ENCODE measurements at places on chromosomes 1 and 21.

- no peak for DNase-seq
Measured at GRCh38 chr1:187655104-187655503, 826.4 kb downstream of the PLA2G4A start.

GRCh38 chr1:46508757-46509156, 19.1 kb downstream of the DMBX1 start:
- DNase-seq: no peak

DNA sequence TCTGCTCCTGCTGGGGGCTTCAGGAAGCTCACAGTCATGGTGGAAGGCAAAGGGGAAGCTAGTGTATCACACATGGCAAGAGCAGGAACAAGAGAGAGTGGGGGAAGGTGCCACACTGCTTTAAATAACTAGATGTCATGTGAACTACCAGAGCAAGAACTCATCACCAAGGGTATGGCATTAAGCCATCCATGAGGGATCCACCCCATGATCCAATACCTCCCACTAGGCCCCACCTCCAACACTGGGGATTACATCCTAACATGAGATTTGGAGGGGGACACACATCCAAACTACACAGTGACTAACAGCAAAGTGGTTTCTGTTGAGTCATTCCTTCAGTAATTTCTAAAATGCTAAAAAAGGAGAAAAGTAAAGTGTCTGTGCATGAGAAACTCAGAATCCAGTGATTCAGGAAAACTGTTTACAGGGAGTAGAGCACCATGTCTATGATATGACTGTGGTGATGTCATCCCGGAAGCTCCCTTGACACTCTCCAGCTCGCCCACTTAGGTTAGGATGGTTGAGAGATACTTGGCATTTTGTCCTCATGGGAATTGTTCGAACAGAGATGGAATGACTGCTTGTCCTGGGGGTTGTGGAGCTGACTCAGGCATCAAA, 50.3 kb downstream of the CHD1L start:
- DNase-seq: no peak

DNA sequence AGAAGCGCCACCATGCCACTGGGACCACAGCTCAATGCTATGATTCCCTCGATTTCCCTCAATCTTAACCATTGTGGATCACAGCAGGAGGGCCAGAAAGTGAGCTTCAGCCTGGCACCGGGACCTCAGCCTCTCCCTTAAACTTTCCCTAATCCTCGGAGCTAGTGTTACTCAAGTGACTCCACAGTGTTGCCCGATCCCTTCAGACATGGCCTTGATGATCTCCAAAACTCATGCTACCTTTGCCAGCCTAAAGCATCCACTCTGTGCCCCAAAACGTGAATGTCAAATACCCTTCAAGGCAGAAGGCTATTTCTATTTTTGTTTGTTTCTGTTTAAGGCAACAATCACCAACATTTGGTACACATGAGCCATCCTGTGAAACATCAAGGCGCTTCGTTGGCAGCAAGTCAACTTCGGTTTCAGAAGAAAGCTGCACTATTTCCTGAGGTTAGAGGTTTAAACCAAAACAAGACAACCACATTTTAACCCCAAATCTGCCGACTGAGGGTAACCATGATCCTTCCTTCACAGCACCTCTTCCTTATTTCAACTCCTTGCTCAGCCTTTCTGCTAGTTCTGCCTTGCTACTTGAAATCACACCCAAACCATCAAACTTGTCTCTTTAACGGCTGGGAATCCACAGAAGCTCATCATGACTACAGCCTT, 94.4 kb upstream of the KRTAP19-8 start:
- DNase-seq: no peak

DNA sequence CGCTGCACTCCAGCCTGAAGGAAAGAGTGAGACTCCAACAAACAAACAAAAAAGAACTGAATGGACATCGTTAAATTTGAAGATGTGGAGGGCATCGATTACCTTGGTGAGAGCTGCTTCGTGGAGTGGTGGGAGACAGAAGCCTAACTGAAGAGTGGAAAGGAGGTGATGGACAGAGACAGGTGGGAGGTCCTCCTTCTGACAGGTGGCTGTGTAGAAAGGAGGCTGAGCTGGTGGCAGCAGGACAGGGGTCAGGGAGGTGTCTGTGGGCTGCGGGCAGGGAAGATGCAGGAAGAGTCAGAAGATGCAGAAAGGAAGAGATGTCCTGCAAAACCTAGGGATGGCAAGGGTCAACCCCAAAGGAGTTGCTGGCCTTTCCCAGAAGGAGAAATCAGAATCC, 30.5 kb downstream of the C1orf216 start:
- no peak for DNase-seq

GRCh38 chr1:52978045-52978444, 51.0 kb downstream of the SCP2 start:
- no peak for DNase-seq

GRCh38 chr1:182596934-182597333, 7.3 kb downstream of the RGS16 start:
- DNase-seq: no peak

- DNase-seq: no peak
Measured at GRCh38 chr1:217910791-217911320, 279.7 kb downstream of the SPATA17 start.

DNA sequence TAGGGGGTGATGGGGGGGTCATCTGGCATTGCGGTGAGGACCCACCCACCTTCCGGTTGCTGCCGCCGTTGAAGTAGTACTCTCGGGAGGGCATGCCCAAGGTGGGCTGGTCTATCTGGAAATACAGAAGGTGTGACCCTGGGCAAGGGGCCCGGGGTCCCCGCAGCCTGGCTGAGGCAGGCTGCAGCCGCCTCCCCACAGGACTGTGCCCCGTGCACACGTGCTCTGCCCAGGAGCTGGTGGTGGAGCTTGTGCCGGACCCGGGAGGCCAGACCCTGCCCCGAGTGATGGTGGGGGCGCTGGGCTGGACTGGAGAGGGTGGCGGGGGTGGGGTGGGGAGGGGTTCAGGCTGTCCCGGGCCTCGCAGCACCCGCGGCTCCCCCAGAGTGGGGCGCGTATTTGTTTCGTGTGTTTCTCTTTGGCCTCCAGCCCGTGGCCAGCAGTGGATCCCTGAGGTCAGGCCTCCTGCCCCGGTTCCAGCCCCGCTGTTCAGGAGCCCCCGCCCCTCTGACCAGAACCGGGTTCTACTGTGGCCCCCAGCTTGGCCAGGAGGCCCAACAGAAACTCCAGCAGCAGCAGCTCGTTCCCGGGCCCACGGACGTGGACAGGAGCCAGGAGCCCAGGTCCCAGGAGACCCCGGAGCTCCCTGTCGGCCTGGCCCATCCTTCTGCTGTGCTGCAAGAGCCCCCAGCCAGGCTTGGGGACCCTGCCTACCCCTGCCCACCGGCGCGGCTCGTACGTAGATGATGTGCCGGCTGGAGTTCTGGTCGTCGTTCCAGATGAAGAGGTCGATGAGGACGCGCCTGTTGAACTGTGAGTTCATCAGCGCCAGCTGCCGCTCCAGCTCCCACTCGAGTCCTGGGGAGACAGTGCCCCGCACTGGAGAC, 19.2 kb downstream of the PRXL2B start:
- no peak for DNase-seq

- DNase-seq: peak; percentile 74
Measured at GRCh38 chr1:212791261-212791675, 309 bp downstream of the NSL1 start.

- DNase-seq: no peak
Measured at GRCh38 chr1:194281376-194281775, 1095.0 kb upstream of the B3GALT2 start.

DNA sequence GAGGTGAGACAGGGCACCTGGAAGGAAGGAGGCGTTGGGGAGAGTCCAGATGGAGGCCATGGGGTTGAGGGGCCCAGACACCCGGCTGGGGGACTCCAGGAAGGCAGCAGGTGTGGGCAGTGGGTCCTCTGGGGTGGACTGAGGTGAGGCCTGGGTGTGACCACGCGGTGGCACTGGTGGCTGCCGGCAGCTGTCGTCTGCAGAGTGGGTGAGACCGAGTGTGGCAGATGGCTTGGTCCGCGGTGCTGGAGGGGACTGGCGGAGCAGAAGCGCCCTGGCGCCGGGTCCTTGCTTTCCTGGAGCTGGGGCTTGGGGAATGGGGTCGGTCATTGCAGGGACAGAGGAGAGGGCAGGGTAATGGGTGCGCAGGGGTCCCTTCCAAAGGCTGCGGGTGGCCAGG, 12.5 kb downstream of the AGRN start:
- DNase-seq: no peak

DNA sequence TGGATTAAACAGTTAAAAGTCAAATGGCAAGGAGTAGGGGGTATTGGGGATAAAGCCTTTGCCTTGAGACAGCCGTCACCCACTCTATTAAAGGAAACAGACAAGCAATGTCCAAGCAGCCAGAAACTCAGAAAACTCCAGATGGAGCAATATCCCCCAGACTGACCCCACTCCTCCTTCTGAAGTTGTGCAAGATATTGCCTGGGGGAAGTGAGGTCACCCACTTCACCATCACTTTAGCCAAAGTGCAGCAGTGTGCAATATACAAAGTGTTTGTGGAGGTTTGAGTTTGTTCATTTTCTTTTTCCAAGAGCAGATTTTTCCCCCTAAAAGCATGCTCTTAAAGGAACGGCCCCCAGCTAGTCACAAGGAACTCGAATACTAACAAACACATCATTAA, 125.1 kb downstream of the ETS2 start:
- DNase-seq: no peak

DNA sequence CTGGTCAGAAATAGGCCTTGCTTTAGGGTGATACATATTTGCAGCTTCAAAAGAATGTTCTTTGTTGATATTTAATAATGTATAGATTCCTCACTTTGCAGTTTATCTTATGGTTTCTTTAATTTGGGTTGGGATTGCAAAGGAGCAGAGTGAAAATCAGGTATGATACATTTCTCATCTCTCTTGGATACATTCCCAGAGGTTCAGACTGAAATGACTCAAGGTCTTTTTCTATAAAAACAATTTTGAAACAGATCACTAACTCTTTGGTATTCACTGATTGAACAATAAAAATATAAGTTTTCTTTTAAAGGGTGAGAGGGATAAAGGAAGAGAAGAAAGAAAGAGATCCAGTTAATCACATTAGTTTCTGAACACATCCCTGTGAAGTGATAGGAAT, 606.5 kb upstream of the CAMK1G start:
- no peak for DNase-seq

DNA sequence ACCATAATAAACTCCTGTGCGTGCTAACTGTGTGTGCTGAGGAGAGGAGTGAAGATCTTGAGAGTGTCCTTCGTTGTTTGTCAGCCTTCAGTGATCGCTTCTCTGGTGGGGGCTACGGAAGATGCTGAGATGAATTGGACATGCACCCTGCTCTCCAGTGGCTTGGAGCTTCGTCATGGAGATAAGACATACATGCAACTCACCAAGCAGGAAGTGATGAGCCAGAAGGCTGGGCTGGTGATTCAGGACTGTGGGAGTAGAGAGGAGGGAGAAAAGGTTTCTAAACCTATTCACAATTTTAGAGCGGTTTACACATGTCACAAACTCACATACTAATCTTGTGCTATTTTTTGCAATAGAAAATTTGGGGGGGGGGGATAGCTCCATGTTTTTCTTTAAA, 128.9 kb upstream of the ADAR start:
- no peak for DNase-seq

- no peak for DNase-seq
Measured at GRCh38 chr1:67919274-67920072, 86.2 kb upstream of the GNG12 start.

GRCh38 chr1:27556781-27557595, 47.0 kb downstream of the AHDC1 start:
- DNase-seq: peak; percentile 85

DNA sequence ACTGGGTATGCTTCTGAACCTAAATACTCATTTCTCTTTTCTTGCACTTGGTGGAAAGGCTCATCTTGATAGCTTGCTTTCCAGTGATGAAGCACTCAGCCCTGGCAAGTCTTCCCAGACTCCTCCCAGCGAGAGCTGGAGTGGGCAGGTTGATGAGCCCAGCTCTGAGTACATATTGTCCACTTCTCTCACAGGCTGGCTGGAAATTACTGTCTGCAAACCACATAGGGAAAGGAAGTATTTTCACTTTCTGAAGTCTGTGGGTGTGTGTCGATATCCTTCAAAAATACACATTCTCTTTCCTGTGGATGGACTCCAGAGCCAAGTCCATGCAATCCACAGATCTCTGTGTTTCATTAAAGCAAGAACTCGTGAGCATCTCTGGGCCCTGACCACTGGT, 38.7 kb upstream of the CNTN2 start:
- no peak for DNase-seq

DNA sequence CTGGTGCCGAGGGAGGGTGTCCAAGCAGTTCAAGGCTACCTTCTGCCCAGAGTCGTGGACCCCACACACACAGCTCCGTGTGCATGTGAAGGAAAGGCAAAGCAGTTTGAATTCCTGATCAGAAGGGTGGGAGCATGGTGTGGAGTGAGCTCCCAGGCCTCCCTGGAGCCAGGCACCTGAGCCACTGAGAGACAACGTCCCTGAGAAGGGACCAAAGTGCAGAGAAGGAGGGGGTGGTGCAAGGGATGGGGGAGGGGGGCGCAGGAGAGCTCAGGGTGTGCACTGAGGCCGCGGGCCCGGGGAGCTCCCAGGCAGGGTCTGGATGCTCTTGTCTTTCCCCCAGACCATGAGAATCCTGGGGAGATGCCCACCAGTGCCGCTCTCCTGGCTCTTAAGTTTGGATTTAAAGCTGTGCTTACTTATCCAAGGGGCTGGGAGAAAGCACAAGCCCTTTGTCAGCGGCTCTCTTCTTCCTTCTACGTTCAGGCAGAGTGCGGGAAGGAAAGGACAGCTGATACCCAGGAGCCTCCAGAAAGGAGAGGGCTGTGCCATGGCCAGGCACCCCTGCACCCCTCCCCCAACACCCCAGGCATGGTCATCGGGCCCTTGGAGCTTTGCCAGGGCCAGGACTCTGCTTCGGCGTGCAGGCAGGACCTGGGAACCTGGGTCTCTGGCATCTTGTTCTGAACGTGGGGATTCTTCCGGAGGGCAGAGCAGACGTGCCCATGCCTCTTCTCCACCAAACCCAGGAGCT, 24.1 kb downstream of the ACTA1 start:
- no peak for DNase-seq
